ENCODE measurements at places on chromosomes 11 and 22.

DNA sequence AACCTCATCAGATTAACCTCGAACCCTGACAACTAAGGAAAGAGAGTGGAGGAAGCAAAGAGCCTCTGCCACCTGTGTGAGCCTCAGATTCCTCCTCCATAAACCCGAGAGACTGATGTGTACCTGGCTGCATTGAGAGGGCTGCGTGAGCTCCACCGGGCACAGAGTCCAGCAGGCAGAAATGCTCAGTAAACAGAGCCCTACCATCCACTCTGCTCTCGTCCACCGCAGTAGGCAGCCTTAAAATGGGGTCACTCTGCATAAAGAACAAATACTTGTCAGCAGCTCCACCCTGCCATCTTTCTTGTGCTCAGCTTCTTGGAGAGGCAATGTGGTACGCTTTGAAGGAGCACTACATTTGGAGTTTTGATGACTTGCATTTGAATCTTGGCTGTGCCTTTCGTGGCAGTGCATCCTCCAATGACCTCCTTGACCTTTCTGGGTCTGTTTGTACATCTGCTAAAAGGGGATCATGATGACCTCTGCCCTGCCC is 43.0 kb upstream of the CD5 start:
- DNase-seq: no peak

- no peak for DNase-seq
Observed at GRCh38 chr11:76667271-76667818, 3.2 kb downstream of the LRRC32 start.

GRCh38 chr11:61733120-61733978 is 19.1 kb upstream of the MYRF start:
- DNase-seq: peak; percentile 45

GRCh38 chr11:111765320-111765983 is 737 bp downstream of the PPP2R1B start:
- no peak for DNase-seq

- no peak for DNase-seq
Observed at GRCh38 chr11:66568124-66568916, at the start of gene CTSF. CTSF (minus strand) TSS chr11:66568606; CDS start chr11:66568486, 120 bp downstream.

DNA sequence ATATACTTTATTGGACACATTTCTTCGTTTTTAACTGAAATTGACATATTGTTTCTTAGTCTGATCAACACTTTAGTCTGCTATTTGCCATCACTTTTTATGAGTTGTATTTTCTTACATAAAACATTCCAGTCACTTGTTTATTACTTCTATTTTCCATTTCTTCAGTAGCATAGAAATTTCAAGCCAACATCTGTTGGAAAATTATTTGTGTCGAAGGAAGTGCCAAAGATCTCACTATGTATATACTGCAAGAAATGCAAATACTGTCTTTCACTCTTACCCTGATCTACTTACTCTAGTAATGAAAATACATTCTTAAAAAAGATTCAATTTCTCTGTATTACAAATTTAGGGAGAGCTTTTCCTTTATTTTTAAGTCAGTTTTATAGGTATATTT is 105.9 kb downstream of the SLC17A6 start:
- DNase-seq: no peak

- DNase-seq: peak; percentile 56
Observed at GRCh38 chr11:25981998-25982397, 349.9 kb upstream of the ANO3 start.

DNA sequence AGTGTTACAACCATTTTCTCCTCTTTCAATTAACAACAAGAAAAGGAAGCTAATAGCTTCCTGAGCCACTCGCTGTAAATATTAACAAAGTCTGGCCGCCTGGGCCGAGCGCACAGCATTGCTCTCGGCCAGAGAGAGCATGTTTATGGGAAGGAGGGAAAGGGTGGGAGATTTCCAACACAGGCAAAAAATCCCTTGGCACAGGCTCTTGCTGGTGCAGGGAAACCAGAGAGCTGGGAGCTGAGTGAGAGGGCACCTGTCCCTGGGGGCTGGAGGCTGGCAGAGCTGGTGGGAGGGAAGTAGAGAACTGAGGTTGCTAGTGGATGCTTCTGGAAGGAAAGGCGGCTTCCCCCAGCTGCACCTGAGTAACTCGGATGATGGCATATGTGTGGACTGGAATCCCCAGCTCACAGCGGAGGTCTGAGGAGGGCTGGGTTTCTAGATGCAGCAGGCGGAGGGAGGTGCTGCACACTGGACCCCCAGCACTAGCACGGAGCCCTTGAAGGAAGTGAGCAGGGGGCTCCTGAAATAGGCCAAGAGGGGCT is 59.6 kb downstream of the FLRT1 start:
- DNase-seq: no peak

Measured in fibroblast of skin of left quadriceps (primary cell).